ENCODE measurements at places on chromosomes 7 and 10. TPM values are rescaled to one million over a fixed set of nuclear protein-coding genes. Genes with fewer than 3 reads are reported as not detected.
A peak's percentile ranks its signal among the peaks of the same experiment; 100 is the strongest.

The SPACDR gene
- not detected for polyA plus RNA-seq

DNA sequence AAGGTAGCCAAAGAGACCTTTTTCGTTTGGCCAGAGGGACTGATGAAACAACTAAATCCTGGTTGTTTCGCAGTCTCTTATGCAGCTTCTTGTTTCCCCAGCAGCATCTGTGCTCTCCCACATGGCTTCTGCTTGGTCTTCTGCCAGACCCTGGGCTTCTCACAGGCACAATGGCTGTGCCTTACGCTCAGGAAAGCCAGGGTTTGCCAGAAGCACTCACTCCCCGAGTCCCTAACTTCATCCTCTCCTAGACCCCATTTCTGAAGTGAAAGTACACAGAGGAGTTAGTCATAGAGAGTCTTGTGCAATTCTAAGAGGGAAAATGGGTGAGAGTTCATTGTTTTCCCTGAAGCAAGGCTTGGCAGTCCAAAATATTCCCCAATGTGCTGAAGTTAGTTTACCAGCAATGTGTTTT is 121.7 kb downstream of the EVX1 start:
- H3K4me1 ChIP-seq: peaks cover 20% of the 10 kb centered on the region
- no peak overlapping the region for H3K4me3 ChIP-seq
- H3K27me3 ChIP-seq: no peaks in the 10 kb centered on the region
- peak; percentile 61 for DNase-seq
- no peaks in the 10 kb centered on the region for H3K36me3 ChIP-seq

GRCh38 chr10:100470367-100470766 is 7.6 kb downstream of the WNT8B start:
- no peaks in the 10 kb centered on the region for H3K4me1 ChIP-seq
- no peaks in the 10 kb centered on the region for H3K36me3 ChIP-seq
- H3K4me3 ChIP-seq: no peak overlapping the region
- no peak overlapping the region for H3K27ac ChIP-seq

DNA sequence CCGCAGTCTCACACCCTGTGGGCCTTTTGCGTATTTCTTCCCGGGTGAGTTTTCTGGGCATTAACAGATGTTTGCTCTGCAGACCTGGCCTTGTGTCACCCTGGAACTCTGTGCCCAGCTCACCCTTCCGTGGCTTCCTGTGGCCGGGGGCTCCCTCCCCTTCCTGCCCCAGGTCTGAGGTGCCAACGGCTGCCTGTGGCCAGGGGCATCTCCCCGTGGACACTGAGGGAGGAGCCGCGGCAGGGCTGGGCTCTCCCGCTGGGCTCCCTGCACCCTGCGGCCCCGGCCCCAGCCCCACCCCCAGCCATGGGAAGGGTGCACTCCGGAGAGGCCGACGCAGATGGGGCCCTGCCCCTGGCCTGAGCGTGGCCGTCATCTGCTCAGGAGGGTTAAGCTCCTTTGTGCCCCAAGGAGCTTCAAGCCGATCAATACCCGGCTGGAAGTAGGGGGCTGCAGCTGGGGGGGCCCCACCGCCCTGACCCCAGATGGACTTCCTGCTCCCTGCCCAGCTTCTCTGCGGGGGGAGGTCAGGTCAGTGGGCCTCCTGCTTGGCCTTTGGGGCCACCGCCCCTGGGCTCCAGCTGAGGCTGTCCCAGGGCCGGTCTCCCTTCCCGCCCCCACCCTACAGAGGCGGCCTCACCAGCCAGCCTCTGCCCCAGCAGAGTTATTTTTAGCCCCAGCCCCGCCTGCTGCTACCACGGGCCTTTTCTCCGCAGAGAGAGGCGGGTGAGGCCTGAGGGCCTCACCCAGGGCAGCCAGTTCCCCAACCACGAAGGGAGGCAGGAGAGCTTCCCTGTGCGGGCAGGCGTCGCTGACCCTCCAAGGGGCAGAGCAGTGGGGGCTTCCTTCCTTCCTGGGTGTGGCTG is 24.2 kb downstream of the PWWP2B start:
- H3K27ac ChIP-seq: peak overlapping the region; percentile 99
- no peaks in the 10 kb centered on the region for H3K36me3 ChIP-seq
- H3K27me3 ChIP-seq: no peaks in the 10 kb centered on the region
- peak; percentile 89 for DNase-seq

- no peak overlapping the region for H3K27ac ChIP-seq
- peak; percentile 50 for DNase-seq
- no peaks in the 10 kb centered on the region for H3K4me1 ChIP-seq
- no peaks in the 10 kb centered on the region for H3K36me3 ChIP-seq
- H3K4me3 ChIP-seq: no peak overlapping the region
These were observed 108.3 kb upstream of the FEZF1 start for GRCh38 chr7:122412883-122413282.

GRCh38 chr7:105149827-105150226 is 135.8 kb downstream of the KMT2E start:
- no peaks in the 10 kb centered on the region for H3K36me3 ChIP-seq
- no peaks in the 10 kb centered on the region for H3K4me1 ChIP-seq
- H3K27me3 ChIP-seq: no peaks in the 10 kb centered on the region
- H3K27ac ChIP-seq: no peak overlapping the region

- no peak overlapping the region for H3K4me3 ChIP-seq
- no peaks in the 10 kb centered on the region for H3K27me3 ChIP-seq
- no peaks in the 10 kb centered on the region for H3K36me3 ChIP-seq
- peak overlapping the region; percentile 41 for H3K27ac ChIP-seq
- DNase-seq: no peak
These were observed 14.5 kb upstream of the CROT start for GRCh38 chr7:87330942-87331341.
